ENCODE measurements at places on chromosomes 2 and 18.

DNA sequence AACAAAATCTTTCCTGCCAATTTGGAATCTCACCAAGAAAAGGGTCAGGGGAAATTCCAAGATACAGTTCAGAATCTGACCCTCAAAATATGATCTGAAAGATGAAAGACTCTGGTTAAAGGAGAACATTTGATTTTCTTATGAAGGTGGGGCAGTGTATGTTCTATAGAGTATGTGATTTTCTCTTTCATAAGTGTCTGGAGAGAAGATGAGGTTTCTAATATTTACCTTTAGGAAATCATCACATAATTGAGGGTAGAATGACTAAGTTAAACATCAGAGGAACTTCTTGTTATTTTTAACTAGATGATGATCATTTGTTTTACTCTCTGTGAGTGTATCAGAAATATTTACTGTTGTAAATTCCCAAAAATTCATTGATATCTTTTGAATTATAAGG, 27.8 kb upstream of the MBOAT2 start:
- DNase-seq = no peak

DNA sequence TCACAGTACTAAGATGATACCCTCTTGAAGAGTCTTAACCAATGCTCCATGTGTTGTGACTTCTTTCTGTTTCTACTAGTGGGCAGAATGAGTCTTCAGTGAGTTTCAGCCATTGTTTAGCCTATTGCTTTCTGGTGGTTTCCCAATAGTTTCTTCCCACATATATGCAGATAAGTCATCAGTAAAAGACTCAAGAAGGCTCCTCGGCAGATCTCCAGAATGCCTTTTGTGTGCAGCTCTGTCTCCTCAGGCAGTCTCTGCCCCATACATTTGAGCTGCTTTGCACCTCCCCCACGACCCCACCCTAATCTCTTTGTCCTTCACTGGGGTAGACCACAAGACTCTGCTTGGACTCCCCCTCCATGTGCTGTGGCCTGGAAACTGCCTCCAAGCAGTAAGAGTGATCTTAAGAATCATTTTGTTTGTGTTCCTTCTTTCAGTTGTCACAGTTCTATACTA, 71.6 kb upstream of the CHRNA1 start:
- peak; percentile 64 for DNase-seq

GRCh38 chr2:26521054-26521912, 43.4 kb upstream of the OTOF start:
- DNase-seq = peak; percentile 81

DNA sequence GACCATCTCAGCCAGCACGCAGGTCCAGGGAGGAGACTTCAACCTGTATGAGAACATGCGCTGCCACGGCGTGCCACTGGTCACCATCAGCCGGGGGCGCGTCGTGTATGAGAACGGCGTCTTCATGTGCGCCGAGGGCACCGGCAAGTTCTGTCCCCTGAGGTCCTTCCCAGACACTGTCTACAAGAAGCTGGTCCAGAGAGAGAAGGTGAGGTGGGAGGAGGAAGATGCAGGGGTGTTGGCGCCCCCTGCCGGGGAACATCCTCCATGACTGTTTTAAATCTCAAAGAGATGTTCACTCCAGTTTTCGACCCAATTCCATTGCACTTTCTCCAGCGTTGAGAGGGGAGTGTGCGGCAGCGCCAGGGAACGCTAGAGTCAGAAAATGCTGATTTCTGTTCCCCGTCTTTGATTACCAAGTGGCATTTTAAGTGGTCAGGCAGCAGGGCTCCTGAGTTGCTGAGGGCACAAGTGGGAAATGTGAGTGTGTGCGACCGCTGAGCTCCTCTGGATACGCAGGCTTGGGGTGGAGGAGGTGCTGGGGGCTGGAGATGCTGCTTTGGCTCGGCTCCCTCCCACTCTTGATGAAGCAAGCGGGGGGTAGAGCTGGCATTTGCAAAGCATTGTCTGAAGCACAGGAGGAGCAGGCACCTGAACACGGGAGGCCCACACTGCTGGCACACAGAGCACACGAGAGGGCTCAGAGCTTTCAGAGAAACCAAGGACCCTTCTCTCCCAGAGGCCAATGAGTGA, 27.7 kb upstream of the MAPRE3 start:
- peak; percentile 80 for DNase-seq

GRCh38 chr2:227366769-227367426, 12.2 kb downstream of the TM4SF20 start:
- no peak for DNase-seq

- no peak for DNase-seq
Measured at GRCh38 chr2:50556934-50557575, 474.9 kb downstream of the NRXN1 start.

DNA sequence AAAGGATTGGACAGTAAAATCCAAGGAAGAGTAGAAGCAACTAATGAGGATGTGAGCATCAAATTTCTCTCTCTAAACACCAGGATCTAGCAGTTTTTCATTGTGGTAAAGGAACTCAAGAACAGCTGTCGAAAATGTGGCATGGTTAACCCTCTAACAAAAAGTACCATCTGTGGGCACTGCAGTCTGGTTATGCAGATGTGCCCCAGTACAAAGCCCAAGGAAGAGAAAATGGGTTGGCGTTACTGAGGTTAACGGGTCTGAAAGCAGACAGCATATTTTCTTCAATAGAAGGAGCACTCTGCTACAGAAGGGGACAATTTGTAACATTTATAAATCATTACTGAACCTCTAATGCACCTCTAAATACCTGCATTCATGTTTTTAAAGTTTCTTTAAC, 253.0 kb upstream of the HNRNPA3 start:
- DNase-seq = no peak

DNA sequence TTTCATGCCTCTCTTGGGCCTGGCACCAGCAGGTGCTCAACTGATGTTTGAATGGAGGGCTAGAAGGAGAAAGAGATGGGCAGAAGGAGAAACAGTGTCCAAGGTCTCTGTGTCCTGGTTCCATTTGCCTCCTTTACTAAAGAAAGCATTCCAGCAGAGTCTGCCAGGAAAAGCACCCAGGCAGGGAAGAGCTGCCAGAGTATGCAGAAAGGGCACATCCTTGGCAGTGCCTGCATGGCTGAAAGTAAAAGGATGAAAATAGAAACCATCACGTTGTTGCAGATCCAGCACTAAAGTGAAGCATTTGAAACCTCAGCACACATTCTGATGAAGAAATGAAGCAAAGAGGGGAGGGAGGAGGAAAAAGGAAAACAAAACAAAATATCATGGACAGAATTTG, 142.2 kb downstream of the ESCO1 start:
- DNase-seq = no peak

GRCh38 chr2:207791579-207792243, 22.0 kb upstream of the FZD5 start:
- no peak for DNase-seq

- DNase-seq = no peak
Measured at GRCh38 chr2:147558620-147559019, 286.2 kb upstream of the ACVR2A start.

DNA sequence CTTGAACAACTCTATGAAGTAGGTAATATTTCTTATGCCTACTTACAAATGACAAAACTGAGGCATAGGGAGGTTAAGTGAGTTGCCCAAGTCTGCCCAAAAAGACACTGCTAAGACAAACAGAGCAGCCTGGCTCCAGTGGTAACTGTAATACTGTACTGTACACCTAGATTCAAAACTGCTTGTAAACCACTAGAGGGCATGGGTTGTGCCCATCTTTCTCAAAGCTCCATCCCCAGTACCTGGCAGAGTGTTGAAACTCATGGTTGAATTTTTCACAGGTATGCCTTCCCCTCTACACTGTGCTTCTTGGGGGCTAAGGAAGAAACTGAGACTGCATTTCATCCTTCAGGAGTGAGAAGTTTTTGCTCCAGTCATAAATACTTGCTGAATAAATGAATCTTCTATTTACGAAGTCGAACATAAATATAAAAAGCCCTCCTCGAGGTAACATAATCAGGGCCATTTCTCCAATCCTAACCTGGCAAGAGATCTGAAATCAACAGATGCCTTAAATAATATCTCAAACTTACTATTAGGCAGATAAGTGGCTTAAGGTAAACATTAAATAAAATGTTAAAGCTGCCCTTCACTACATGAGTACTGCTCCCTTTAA, 2.0 kb downstream of the PPP4R1 start:
- DNase-seq = peak; percentile 32

- no peak for DNase-seq
Measured at GRCh38 chr2:172214252-172214651, 111.6 kb upstream of the DLX2 start.

DNA sequence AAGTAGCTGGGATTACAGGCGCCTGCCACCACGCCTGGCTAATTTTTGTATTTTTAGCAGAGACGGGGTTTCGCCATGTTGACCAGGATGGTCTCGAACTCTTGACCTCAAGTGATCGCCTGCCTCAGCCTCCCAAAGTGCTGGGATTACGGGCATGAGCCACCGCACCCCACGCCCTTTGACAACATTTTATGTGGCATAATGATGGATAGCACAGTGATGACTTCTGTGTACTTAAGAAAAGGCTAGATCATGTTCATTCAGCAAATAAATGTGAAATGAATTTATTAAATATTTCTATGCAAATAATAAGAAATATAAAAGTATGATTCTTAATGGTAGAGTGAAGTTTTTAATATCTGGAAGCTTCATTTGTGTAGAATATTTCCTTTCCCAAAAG, 2.6 kb upstream of the HTR2B start:
- no peak for DNase-seq

DNA sequence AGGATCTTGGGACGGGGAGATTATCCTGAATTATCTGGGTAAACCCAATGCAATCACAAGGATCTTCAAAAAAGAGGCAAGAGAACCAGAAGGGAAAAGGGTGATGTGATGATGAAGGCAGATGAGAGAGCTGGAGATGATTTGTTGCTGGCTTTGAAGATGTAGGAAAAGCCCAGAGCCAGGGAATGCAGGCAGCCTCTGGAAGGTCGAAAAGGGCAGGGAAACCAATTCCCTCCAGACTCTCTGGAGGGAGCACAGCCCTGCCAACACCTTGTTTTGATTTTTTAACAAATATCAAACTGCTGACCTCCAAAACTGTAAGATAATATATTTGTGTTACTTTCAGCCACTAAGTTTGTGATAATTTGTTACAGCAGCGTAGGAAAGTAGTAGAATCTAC, 48.9 kb upstream of the IL1R2 start:
- no peak for DNase-seq

All from neural progenitor cell (in vitro differentiated cells).